ENCODE measurements at places on chromosomes 11 and 22.

DNA sequence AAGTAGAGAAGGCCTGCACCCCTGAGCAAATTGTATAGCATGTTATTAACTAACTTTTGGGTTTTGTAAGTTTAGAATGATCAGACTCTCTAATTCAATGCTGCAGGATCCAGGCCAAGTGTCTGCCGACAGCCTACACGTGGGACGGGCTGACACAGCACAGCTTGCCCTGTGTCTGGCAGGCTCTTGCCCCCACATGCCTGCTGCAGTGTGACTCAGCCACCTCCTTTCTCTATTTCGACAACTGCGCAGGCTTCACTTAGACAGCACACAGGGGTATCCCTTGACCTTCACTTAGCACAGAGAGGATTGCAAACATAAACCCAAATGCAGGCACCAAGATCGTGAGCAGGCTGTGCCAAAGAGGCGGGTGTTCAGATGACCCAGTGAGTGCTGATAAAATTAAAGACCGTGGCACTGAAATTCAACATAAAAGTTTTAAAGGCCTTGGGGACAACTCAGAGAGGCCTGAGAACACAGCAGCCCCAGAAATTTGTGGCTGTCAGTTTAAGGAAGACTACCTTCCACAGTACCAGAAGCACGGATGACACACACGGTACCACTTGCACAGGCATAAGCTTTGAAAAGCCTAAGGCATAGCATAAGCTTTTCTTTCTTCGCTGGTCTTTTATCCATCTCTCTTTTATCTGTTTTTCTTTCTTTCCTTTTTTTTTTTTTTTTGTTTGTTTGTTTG lies 37.8 kb downstream of the SCN3B start:
- DNase-seq = peak; percentile 35

- DNase-seq = no peak
These were observed 60.2 kb downstream of the USP35 start for GRCh38 chr11:78248903-78249302.

DNA sequence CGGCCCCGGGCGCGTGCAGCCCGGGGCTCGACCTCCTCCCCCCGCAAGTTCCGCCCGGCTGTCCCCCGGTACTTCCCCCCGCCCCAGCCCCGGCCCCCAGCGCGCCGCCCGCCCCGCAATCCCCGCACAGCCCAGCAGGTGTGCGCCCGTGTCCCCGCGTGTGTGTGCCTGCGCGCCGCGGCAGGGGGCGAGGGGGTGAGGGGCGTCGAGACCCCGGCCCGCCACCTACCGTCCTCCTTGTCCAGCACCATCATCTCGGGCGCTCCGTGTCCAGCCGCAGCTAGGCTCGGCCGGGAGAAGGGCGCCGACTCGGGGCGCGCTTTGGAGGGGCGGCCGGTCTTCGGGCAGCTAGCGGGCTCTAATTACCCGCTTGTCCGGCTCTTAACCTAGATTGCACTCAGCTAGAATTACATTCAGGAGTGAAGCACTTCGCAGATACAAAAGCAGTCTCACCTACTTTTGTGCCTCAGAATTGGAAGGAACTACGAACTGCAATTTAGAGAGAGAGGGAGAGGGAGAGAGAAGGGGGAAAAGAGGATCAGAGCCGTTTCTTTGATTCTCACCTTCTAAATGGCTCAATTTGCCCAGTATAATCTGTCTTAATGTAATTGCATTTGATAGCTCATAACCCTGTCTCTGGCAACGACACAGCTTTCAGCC lies 439 bp downstream of the LMO1 start:
- DNase-seq = no peak

DNA sequence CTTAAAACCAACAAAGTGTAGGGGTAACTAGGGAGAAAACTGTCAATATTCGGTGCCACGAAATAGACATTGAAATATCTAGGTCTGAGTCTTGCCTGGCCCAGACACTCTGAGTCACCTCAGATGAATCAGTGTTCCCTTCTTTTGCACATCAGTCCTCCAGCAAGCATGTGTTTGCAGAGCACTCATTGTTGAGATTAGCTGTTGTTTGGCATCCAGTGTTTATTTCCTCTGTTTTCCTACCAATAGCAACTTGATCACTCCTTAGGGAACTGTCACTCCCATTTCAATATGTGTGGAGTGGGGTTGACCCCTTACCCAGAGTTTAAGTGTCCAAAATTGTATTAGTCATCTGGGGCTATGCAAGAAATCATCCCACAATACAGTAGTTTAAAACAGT lies 4.7 kb upstream of the ASCC2 start:
- DNase-seq = peak; percentile 78

GRCh38 chr11:16966930-16967671 lies 47.1 kb downstream of the PLEKHA7 start:
- no peak for DNase-seq

DNA sequence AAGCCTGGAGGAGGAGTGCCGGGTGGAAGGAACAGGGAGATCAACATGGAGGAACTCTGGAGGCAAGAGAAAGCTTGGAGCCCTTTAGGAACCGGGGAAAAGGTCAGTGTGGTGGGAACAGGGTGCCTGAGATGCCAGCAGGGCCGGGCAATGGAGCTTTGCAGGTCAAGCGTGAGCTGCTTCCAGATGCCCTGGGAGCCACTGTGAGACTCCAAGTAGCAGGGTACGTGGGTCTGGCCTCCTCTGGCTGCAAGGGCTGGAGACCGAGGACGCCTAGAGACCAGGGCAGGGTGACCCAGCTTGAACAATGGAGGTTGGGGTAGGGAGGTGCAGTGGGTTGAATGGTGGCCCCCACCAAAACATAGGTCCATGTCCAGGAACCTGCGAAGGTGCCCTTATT lies 15.6 kb upstream of the EMID1 start:
- no peak for DNase-seq

GRCh38 chr11:37907436-37908218 lies 1309.6 kb upstream of the RAG2 start:
- DNase-seq = no peak

Measured in non-pigmented ciliary epithelial cell (primary cell).